ENCODE measurements at places on chromosomes 11 and 22. TPM values are rescaled to one million over a fixed set of nuclear protein-coding genes. Genes with fewer than 3 reads are reported as not detected.

PTPN5 gene
- polyA plus RNA-seq = 0.21 TPM

MRGPRX4 gene
- polyA plus RNA-seq = not detected

DDTL gene
- 1.4 TPM for polyA plus RNA-seq

TMEM126A gene
- polyA plus RNA-seq = 33.3 TPM

OR10A6 gene
- polyA plus RNA-seq = not detected

BARX2 gene
- 85.2 TPM for polyA plus RNA-seq

RHOD gene
- 194 TPM for polyA plus RNA-seq

OR51B4 gene
- polyA plus RNA-seq = not detected

BTG4 gene
- polyA plus RNA-seq = not detected

SLCO2B1 gene
- 5.6 TPM for polyA plus RNA-seq

SLC37A2 gene
- 27.0 TPM for polyA plus RNA-seq

CRYBA4 gene
- not detected for polyA plus RNA-seq

CARD16 gene
- 21.9 TPM for polyA plus RNA-seq

TESMIN gene
- polyA plus RNA-seq = 3.7 TPM

AQP11 gene
- polyA plus RNA-seq = 0.06 TPM

MRGPRX3 gene
- 0.12 TPM for polyA plus RNA-seq

OR52I1 gene
- not detected for polyA plus RNA-seq

YPEL4 gene
- 0.35 TPM for polyA plus RNA-seq

TREH gene
- polyA plus RNA-seq = 0.54 TPM

APLNR gene
- 0.14 TPM for polyA plus RNA-seq

OR8G1 gene
- not detected for polyA plus RNA-seq

OR5P2 gene
- not detected for polyA plus RNA-seq

LDLRAD3 gene
- polyA plus RNA-seq = 4.8 TPM

OR8D1 gene
- polyA plus RNA-seq = not detected

PATE2 gene
- polyA plus RNA-seq = not detected

TIMP3 gene
- 24.7 TPM for polyA plus RNA-seq

OR52R1 gene
- not detected for polyA plus RNA-seq

CBLIF gene
- 0.07 TPM for polyA plus RNA-seq

Data from esophagus (tissue), 2 donors.